ENCODE measurements at places on chromosomes 2 and 18.

- no peak for DNase-seq
These were observed 131.6 kb downstream of the CDH2 start for GRCh38 chr18:28045176-28045810.

- no peak for DNase-seq
These were observed 89.2 kb upstream of the MSH2 start for GRCh38 chr2:47313728-47314127.

DNA sequence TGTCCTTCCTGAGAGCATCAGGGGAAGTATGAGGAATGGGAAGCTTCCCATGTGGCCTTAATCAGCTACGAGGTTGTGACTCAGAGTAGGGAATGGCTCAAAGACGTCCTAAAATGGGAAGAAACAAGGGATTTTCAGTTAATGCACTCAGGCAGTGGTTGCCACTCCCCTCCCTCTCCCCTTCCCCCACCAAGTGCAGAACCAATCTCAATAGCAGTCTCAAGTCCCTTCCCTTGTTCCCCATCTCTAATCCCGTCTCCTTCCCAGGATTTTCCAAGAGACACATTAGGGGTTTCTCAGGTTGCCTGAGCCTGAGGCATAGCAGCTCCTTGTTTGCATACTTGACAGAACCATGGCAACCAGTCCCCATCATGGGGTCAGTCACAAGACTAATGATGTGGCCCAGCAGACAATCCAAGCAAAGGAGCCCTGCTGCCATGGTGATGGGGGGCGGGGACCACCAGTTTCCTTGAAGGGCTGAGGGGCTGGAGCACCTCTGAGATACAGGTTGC is 18.2 kb upstream of the RESP18 start:
- no peak for DNase-seq

DNA sequence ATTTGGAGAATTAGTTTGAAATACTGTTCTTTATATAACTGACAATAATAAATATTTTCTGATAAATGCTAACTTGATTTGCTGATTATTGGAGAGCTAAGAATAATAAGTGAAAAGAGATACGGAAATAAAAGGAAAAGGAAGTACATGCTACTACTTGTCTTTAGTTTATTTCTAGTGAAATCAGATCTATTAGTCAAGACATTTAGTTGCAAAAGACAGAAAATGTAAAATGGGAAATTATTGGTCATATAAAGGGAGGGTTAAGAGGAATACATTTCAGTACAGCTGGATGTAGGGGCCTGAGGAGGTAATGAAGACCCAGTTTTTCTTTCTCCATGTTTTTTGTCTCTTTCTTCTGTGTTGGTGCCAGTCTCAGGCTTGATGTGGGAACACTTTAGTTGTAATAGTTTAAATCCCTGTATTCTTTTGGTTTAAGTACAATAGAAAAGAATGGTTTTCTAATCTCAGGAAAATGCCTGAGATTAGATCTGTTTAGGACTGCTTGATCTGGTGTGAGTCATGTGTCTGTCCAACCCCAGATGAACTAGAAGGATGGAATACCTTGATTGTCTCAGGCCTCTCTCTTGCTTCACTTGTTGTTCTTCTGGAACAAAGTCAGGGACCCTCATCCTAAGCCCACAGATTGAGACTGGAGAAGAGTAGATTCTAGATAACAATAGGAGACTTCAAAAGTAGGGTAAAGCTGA is 58.0 kb downstream of the PLCL1 start:
- no peak for DNase-seq

- DNase-seq = no peak
These were observed 42.0 kb downstream of the CTIF start for GRCh38 chr18:48580782-48581181.

GRCh38 chr2:78068808-78069207 is 546.6 kb upstream of the LRRTM4 start:
- peak; percentile 34 for DNase-seq

DNA sequence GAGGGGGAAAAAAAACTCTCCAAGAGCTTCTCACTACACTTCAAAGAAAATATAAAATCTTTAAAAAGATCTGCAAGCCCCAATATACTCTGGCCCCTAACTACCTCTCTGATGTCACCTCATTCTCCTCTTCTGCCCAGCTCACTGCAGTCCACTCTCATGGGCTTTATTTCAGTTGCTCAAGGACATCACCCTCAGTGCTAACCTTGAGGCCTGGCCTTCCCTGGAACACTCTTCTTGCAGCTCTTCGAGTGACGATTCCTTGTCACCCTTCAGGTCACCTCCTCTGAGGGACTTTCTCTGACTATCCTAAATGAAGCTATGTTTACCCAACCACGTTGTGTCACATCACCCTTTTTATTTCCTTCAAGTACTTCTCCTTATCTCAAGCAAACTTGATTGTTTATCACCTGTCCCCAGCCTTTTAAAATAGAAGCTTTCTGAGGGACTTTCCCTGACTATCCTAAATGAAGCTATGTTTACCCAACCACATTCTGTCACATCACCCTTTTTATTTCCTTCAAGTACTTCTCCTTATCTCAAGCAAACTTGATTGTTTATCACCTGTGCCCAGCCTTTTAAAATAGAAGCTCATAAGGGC is 10.4 kb downstream of the RTTN start:
- no peak for DNase-seq

DNA sequence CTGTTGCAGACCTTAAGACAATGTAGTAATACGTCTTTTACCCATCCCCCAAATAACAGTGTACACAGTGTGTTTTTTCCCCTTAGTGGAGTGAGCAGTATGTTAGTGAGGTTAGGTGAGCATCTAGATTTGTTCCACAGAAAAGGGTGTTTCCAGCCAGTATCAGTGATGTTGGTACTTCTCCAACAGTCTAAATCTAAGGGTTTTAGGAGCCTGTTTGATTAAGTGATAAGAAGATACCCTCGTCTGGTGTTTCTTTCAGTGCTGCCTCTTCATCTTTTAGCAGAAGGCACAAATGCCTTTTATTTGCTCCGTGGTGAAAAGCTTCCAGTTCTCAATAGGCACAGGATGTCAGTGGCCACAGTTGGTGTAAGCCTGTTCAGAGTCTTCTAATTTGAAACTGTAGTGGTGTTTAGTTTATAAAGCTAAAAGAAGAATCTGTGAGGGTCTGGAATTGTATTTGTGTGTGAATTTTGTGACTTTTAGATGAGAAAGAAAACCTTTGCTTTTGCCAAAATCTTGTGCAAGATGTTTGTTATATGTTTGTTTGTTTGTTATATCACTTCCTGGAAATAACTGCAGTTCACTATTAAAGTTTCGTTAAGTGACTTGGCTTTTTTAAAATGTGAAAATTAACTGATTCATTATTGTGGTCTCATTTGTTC is 71.2 kb downstream of the MAP4K4 start:
- DNase-seq = no peak

- peak; percentile 35 for DNase-seq
These were observed 16.2 kb downstream of the TANC1 start for GRCh38 chr2:158984604-158985135.

DNA sequence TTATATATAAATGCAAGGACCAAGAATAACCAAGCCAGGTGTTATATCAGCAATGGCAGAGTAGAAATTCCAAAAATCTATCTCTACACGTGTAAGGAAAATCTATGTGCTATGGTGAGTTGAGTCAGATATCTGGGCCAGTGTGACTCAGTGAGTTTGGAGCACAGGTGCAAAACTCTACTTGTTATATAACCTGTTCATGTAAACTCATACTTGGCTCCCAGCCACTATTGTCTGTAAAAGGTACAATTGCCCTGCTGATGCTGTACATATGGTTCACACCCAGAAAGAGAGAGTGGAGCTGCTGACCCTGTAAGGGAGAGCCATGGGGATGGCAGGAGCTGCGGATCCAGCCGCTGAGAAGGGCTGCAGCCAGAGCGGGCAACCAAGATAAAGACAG is 112.0 kb downstream of the TRABD2A start:
- no peak for DNase-seq

DNA sequence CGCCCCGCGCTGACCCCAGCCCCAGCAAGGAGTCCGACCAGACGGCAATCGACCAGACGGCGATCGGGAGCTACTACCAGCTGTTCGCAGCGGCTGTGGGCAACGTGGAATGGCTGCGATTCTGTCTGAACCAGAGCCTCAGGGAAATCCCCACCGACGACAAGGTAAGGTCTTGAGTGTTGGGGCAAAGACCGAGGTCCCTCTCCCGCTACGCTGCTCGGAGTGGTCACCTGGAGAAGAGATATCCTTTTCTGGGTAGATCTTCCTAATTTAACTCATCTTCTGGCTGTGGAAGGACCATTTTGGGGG is 704 bp downstream of the ANKRD53 start:
- DNase-seq = no peak

GRCh38 chr2:166410828-166411472 is 35.2 kb upstream of the SCN9A start:
- no peak for DNase-seq

DNA sequence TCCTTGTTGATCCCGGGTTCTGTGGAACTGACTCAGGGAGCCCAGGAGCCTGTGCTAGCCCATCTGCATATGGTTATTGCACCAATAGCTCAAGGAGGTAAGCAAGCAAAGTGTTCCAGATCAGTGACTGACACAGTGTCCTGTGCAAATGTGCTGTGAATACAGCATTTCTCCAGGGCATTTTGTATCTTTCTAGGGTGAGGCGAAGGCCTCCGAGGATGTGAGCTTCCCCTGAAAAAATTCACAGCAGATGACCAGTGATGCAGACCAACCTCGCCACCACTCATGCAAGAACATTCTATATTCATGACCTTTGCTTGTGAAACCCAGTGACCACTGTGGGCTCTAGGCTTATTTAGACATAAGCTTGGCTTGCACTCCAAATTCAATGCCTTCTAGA is 15.2 kb upstream of the NT5DC4 start:
- DNase-seq = no peak

GRCh38 chr2:133459590-133459989 is 108.7 kb downstream of the NCKAP5 start:
- no peak for DNase-seq

DNA sequence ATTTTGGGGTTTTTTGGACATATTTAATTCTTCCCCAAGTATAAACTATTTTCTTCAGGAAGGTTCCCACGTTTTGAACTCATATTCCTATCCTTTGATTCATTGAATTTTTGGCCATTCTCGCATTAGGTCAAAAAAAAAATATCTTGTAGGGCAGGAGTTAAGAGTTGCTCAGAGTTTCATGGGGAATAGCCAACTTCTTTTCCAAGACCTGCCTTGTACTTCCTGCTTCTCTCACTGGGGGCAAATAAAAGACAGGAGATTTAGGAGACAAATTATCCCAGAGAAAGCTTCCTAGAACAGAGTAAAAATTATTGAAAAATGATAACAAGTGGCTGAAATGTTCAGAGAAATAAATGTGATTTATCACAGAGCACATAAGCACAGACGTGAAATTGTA is 55.2 kb upstream of the BCL11A start:
- DNase-seq = no peak

DNA sequence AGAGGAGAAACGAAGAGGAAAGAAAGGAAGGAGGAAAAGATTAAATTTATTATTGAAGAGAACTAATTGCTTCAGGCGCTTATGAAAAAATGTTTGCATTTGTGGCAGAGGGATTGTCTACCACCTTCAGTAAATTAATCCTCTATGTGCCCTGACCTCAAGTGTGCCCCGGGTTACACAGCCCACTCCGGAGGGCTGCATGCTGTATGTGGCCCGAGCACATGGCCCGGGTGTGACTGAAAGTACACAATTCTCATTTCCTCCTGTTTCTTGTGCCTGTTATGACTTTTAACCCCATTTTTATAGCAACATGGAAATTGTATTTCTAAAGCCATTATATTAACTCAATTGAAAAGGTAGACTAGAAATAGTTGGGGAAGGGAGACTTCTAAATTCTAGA is 38.8 kb downstream of the ZEB2 start:
- DNase-seq = no peak
